ENCODE measurements at places on chromosomes 13 and 19.
A peak's percentile ranks its signal among the peaks of the same experiment; 100 is the strongest.

- DNase-seq, result no peak
These were observed 16.8 kb downstream of the EPN1 start for GRCh38 chr19:55691561-55692481.

DNA sequence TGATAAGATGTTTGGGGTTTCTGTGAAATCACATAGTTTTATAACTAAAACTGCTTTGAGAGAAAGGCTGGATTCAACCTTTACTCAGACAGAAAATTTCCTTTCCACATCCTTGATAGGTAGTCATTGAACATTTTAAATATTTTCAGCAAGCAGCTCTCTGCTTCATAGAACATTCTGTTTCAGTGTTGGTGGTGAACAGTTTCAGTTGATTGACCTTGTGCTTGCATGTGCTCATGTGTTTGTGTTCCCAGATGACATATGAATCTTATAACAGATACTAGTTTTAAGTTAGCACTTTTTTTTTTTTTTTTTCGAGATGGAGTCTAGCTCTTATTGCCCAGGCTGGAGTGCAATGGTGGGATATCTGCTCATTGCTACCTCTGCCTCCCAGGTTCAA, 290.1 kb downstream of the HS6ST3 start:
- no peak for DNase-seq

GRCh38 chr13:46577696-46578589, 25.0 kb downstream of the LRCH1 start:
- no peak for DNase-seq

DNA sequence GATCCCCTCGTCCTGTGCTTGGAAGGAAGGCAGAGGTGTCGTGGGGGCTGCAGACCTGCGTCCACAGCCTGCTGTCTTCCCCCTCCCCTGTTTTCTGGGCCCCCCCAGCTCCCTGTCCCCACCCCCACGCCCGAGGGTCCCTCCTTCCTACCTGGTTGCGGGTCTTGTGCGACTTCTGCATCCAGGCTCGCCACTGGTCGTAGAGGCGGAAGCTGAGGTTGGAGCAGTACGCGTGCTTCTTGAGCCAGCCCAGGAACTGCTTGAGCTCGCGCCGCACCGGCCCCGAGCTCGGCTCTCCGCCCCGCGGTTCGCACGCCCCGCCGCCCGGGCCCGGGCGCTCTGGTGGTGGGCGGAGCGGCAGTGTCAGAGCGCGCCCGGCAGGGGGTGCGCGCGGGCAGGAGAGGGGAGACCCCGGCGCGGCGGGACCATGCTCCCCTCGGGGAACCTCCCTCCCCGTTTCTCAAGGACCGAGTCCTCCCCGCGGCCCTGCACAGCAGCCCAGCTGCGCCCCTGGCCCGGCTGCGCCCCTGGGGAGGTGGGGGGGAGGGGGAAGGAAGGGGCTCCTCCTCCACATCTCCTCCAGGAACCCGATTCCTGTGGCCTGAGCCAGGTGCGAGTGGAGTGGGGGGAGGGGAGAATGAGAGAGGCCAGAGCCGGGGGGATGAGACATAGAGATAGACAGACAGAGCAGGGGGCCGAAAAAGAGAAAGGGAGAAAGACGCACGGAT, 5.7 kb downstream of the REX1BD start:
- peak; percentile 75 for DNase-seq

DNA sequence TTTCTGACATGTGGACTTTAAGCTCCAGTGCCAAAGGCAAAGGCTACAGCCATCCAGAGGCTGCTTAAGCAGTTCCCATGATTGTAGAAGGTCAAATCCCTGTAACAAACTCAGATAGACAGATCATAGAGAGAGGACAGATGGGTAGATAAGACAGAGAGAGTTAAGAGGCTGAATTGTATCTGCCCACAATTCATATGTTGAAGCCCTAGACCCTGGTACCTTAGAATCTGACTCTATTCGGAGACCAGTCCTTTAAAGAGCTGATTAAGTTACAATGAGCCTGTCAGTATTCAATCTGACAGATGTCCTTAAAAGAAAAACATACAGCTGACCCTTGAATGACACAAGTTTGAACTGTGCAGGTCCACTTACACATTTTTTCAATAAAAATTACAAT, 115.2 kb downstream of the RAP2A start:
- DNase-seq, result no peak

GRCh38 chr13:102571075-102571474, 25.7 kb upstream of the TPP2 start:
- DNase-seq, result no peak
